ENCODE measurements at places on chromosomes 7 and 10.

GRCh38 chr10:97607095-97607636 lies 17.6 kb downstream of the C10orf62 start:
- no peak for DNase-seq

DNA sequence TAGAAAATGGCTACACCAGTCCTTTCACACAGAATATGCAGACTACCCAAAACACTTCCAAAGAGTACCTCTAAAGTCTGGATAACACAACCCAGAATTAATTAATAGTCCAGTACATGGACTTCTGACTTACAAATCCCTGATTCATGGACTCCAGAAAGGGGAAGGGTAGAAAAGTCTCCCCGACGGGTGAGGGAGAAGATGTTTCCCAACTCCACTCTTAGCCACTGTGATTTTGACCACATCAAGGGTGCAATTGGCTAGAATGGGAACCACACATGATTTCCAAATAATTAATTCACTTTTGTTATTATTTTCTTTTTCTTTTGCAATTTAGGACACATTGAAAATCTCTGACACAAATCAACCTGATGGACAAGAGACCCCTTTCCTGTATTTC lies 1.4 kb downstream of the TMEM130 start:
- no peak for DNase-seq

DNA sequence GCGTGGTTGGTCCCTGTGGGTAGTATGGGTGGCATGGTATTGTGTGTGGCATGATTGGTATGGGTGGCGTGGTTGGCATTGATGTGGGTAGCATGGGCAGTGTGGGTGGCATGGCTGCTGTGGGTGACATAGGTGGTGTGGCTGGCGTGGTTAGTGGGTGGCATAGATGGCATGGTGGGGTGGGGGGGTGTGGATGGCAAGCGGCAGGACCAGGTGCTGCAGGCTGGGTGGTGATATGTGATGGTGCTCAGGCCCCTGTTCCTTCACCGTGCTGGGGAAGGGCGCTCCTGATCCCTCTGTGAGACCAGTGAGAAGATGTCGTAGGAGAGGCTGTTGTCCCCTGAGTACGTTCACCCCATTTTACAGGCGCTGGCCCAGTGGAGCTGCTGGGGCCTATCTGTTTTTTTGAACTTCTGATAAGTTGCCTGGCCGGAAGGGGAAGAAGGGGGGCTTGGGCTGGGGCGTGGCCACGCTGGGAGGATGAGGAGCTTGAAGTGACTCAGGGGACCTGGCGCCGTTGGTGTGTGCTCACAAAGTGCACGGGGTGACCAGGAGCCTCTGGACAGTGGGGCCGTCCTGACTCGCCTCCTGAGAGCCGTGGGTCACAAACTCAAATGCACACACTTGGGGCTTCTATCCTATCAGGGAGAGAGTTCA lies 17.5 kb downstream of the INPP5A start:
- DNase-seq: no peak

DNA sequence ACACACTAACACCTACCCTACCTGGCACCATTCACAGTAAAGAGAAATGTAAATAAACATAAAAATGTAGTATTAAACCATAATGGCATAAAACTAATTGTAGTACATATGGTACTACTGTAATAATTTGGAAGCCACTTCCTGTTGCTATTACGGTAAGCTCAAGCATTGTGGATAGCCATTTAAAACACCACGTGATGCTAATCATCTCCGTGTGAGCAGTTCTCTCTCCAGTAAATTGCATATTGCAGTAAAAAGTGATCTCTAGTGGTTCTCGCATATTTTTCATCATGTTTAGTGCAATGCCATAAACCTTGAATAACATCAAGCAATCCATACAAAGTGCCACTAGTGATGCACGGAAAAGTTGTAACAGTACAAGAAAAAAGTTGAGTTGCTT lies 75.4 kb downstream of the CFTR start:
- DNase-seq: no peak

GRCh38 chr10:84715911-84716310 lies 387.5 kb downstream of the CCSER2 start:
- peak; percentile 4 for DNase-seq
